HepG2 (cell line): ENCODE measurements at places on chromosomes 11 and 22. TPM values are rescaled to one million over a fixed set of nuclear protein-coding genes. Genes with fewer than 3 reads are reported as not detected.

TMEM25 gene
- 4.5 and 7.5 TPM in 2 replicates for total RNA-seq

C11orf86 gene
- total RNA-seq, result 0.11 and 0.17 TPM in 2 replicates

PHLDA2 gene
- 0.36 and 0.55 TPM in 2 replicates for total RNA-seq

OR5T2 gene
- total RNA-seq, result not detected in 2 replicates

CXCR5 gene
- not detected in 2 replicates for total RNA-seq

CDC42BPG gene
- total RNA-seq, result 0.77 and 1.4 TPM in 2 replicates

NR1H3 gene
- total RNA-seq, result 36.5 and 41.8 TPM in 2 replicates

ARHGAP1 gene
- total RNA-seq, result 18.6 and 22.4 TPM in 2 replicates

CARD10 gene
- total RNA-seq, result 28.9 and 35.2 TPM in 2 replicates

CBLIF gene
- total RNA-seq, result not detected in 2 replicates

AIFM3 gene
- 11.0 and 15.3 TPM in 2 replicates for total RNA-seq

GRCh38 chr11:65506772-65507505 lies 8.1 kb downstream of the MALAT1 start:
- DNase-seq, result no peak

- DNase-seq, result no peak
These were observed 16.6 kb upstream of the PHOX2A start for GRCh38 chr11:72260574-72260973.

DNA sequence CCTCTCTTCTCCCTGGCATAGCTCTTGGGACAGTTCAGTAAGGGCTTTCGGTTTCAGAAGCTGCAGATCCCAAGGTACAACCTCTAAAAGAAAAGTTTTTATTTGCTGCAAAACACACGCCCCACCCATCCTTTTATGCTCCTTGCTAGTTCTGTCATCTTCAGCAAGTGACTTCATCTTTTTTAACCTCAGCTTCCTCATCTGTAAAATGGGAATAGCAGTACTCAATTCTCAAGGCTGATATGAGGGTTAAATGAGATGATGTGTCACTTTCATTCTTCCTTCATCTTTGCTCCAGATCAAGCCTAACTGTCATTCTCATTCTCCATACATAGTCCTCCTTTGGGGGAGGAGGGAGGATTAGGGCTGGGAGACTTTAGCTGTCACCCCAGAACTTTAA lies 90.0 kb upstream of the ALX4 start:
- no peak for DNase-seq

DNA sequence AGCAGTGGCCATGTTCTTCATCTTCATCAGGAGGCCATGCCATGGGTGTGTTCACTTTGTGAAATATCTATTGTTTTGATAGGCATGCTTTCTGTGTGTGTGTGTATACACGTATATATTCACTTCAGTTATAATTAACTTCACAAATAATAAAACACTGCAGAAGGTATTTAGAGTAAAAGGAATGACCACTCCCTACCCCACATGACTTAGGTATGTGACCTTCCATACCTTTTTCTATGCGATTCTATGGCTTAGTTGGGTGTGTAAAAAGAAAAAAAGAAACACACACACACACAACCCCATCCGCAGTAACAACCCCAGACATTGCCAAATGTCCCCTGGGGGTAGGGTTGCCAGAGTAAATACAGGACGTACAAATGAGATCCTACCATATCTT lies 72.0 kb downstream of the CYTH4 start:
- DNase-seq, result no peak

DNA sequence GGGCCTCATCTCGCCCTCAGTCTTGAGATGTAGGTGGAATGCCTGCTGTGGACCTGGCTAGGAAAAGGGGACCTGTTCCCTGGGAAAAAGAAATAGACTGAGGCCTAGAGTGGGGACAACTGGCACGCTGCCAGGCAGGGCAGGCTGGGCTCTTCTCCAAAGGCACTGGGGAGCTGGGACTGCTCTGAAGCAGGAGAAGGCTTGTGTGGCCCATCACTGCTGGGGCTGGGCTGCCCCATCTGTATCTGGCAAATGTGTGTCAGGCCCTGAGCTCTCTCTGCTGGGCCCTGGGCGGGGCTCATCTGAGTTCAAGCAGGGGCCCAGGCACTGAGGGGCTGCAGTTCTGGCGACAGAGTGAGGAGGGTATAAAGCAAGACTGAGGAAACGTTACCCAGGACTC lies 32.9 kb downstream of the ARVCF start:
- no peak for DNase-seq

DNA sequence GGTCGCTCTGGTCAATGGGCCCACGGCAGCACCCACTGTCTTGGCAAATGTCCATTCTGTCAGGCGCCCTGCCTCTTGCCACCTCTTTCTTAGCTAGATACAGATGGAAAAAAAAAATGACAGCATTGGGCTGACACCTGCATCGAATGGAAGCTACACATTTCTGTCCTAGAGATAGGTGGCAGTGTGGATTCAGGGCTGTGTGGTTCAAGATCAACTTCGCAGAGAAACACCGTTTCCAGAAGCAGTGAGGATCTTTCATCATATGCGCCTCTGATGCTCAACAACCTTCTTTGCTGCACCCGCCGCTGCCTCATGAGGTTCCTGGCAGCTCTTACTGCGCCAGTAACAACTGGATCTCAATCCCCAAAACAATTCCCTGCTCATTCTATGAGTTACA lies 236.3 kb downstream of the KIRREL3 start:
- DNase-seq, result no peak

DNA sequence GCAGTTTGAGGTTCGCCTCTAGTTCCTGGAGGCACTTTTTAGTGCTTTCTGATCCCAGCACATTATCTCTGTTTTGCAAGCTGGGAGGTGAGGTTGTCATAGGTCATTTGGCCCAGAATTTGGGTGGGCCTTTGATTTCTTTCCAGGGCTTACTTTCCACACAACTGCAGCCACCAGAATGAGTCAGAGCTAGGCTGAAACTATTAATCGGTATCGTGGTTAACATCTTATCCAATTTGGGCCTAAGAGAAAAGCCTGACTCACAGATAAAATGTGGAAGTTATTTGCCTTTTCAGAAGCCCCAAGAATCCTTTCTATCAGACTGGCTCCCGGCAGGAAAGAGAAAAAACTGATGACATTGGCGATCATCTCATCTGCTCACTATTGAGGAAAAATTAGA lies 166.4 kb downstream of the KIRREL3 start:
- DNase-seq, result no peak

DNA sequence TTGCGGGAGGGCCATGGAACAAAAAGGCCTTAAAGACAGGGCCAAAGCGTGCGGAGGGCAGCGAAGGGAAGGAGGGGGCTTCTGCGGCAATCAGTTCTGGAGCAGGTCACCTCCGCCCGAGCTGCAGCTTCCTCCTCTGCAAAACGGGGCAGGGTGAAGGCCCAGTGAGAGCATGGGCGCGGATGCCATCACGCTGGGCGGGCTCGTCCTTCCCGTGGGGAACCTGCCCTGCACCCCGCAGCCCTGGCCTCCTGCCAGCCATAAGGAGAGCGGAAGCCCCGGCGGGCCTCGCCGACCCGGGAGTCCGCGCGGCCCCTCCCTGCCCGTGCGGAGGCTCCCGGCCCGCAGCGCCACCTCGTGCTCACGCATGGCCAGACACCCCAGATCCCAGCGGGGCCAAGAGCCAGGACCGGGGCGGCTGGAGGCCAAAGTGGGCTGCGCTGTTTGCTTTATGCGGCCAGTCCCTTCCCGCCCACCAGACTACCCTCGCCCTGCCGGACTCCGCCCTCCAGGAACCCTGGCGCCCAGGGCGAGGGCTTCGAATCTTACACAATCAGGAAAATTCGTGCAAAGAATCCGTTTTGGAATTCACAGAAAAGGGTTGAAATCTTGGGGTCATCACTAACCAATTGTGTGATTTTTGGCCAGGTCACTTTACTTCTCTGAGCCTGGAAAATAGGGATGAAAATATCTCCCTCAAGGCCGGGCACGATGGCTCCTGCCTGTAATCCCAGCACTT lies 16.1 kb downstream of the TSKU start:
- peak; percentile 81 for DNase-seq

GRCh38 chr11:16301462-16301861 lies 54.9 kb downstream of the SOX6 start:
- DNase-seq, result no peak

DNA sequence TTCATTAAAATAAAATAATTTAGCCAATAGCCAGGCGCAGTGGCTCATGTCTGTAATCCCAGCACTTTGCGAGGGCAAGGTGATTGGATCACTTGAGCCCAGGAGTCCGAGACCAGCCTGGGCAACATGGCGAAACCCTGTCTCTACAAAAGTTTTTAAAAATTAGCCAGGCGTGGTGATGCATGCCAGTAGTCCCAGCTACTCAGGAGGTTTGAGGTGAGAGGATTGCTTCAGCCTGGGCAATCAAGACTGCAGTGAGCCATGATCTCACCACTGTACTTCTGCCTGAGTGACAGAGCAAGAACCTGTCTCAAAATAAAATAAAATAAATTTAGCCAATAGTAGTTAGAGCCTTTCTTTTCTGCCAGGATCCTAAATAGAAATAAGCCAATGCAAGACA lies 12.2 kb downstream of the HPS5 start:
- no peak for DNase-seq

GRCh38 chr22:24485170-24485569 lies 10.0 kb upstream of the UPB1 start:
- no peak for DNase-seq

DNA sequence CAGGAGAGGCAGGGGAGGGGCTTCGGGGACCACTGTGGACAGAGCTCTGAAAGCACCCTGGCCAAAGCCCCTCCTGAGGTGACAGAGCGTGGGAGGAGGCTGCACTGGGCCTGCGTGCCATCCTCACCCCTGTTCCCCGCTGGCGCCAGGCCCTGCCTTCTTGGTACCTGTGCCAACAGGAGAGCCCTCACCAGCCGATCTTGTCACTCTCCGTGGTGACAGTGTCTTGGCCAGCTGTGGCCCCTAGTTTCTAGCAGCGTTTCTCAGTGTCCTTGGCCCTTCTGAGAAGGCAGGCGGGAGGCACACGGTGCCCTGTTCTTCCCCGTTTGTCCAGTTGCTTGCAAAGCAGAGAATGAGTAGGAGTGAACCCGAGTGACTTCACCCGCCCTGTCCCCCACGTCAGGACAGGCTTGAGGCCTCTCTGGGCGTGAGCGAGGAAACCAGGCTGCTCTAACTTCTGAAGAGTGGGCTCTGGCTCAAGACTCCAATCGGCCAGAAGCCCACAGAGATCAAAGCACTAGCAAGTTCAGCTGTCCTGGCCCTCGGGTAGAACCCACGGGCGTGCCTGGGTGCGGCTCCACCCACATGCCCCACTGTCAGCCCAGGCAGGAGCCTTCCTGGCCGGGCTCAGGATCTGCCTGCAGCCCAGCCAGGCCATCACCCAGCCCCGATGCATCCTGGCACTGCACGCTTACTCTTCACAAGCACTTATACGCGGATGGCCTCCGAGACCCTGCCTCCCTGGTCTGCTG lies 60.2 kb upstream of the EMID1 start:
- no peak for DNase-seq

DNA sequence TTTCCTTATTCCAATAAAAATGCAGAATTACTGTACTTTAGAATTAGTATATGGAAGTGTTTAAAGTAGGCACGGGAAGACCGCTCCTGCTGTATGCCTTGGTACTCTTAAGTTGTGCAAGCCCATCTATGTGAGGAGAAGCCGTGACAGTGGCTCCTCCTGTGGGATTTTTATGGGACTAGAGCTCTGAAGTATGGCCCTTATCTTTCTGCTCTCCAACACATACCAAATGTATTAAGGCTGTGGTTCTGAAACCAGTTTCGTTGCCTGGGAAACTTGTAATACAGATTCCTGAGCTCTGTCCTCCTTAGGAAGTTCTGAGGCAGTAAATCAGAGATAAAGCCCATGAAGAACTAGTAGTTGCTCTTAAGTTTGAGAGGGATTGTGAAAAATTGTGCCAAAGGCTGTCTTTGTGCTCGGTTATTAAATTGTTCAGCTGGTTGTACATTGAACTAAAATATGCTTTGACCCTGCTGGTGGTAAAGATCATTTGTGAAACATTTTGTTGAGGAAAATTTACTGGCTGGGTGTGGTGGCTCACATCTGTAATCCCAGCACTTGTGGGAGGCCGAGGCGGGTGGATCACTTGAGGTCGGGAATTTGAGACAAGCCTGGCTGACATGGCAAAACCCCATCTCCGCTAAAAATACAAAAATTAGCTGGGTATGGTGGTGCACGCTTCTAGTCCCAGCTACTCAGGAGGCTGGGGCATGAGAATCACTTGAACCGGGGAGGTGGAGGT lies 29.3 kb downstream of the RTN3 start:
- no peak for DNase-seq

DNA sequence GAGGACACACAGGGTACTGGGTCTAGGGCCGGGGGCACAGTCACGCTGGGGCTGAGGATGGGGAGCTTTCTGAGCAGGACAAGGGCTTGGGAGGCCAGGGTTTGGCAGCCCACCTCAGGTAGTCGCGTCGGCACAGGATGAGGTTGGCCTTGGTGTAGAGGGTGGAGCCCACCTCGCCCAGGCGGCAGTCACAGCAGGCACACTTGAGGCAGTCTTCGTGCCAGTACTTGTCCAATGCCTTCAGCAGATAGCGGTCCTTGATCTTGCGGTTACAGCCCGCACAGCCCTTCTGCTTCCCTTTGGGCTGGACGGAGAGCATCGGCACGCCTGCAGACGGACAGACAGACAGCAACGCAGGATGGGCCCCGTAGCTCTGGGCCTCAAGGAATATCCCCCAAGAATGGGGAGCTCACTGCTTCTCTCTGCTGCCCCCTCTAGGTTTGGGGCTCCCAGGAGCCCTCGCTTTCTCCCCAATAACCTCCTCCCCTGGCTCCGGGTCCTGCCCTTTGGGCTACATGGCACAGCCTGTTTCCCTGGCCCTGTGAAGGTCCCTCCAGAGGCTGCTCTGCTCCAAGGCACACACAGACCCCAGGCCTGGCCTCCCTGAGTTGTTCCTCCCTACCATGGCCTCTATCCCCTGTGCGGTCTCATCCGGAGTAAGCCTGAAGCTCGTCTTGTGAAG lies 33.4 kb downstream of the LMO1 start:
- no peak for DNase-seq

- no peak for DNase-seq
These were observed 70.8 kb downstream of the MED15 start for GRCh38 chr22:20578192-20578591.

GRCh38 chr22:49785841-49786471 lies 41.7 kb downstream of the BRD1 start:
- no peak for DNase-seq

DNA sequence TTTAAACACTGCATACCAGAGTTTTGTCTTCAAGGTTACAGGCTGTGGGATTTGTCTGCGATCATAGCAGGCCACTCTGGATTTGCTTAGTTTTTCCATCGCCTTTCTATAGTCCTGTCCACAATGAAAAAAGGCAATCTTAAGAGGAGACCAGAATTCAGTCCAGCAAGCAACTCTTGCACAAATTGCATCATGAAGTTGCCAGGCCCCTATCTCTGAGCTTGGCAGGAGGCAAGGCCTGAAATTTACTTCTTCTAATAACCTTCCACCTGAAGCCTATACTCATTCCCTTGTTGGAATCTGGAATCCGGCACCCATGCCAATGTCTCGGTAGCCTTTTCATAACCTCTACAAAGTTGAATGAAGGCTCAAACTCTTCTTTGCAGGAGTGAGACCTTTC lies 100.1 kb downstream of the NAV2 start:
- no peak for DNase-seq

DNA sequence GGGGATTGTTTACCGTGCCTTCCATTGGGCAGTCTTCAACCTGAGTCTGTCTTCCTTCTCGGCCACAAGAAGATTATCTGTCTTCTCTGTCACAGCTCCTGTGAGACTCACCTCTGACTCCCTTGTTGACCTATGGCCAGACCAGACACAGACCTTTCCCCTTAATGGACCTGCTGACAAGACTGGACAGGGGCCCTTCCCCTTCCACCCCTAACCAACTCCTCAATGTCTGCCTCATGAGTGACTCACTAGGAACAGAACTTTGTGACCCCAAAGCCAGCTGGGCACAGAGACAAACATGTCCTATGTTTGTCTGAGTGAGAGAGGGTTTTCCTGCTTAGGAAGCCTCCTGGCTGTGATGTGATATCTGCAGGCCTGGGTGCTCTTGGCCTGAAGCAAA lies 405.0 kb downstream of the BRD1 start:
- DNase-seq, result no peak

GRCh38 chr11:46118702-46119351 lies 2.4 kb downstream of the PHF21A start:
- DNase-seq, result no peak
